NCI-H69 (cell line): ENCODE measurements at places on chromosomes 11 and 22.

- DNase-seq, result peak; percentile 79
These were observed at the start of gene MAP6 for GRCh38 chr11:75668451-75669297. Gene MAP6, minus strand, starts transcription at chr11:75669038. Its CDS starts 669 bp downstream, at chr11:75668369.

DNA sequence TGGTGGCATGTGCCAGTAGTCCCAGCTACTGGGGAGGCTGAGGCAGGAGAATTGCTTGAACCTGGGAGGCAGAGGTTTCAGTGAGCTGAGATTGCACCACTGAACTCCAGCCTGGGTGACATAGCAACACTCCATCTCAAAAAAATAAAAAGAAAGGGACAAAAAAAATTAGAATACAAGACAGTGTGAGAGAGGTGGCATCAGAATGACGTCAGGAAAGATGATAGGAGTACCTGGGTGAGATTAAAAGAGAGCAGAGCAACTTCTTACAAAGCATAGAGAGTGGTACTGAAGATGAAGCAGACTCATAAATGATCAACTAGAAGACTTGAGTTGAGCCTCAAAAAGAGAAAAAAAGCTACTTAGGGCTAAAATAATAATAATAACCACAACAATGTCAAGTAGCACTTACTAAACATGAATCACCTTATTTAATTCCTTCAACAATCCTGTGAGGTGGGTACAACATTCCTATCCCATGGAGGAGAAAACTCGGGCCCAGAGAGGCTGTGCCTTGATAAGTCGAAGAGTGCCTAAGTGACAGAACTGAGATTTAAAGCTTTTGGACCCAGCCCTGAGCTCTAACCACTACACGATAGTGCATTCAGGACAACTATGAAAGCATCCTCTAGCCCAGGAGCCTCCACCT lies 5.2 kb upstream of the SLN start:
- DNase-seq, result no peak

- DNase-seq, result peak; percentile 97
These were observed 553.6 kb downstream of the BUD13 start for GRCh38 chr11:116219171-116219635.

DNA sequence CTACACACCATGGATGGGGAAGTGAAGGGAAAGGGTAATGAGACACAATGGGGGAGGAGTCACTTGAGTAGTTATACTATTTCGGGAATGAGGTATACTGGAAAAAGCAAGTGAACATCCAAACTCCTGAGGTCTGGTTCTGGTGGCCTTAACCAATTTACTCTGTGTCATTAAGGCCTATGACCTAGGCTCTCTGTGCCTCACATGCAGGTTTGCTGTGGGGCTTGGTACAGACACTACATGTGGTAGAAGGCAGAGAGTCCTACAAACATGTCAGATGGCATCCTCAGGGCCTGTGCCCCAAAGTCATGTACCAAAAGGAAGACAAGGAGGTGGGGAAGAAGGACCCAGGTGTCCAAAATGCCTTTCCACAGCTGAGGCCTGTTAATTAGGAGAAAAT lies 98.9 kb downstream of the TRIM29 start:
- no peak for DNase-seq

GRCh38 chr22:19113429-19113828 lies 8.8 kb downstream of the DGCR2 start:
- DNase-seq, result no peak

DNA sequence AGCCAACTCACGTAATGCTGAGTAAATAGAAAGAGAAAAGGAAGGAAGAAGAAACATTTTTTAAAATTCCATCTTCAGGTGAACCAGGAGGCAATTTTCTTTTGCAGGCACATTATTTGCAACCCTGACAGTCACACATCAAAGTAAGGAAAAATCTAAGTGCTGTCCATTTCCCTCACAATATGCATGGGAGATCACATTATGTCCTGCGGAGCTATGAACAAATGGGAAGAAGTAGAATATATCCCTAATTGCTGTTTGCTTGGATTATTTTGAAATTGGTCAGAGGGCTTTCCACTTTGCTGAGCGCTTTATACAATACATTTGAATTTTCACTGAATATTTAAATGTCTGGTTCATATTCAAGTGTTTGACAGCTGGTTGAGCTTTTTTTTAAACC lies 133.8 kb upstream of the API5 start:
- no peak for DNase-seq

GRCh38 chr11:82898241-82898640 lies 2.0 kb downstream of the PRCP start:
- no peak for DNase-seq

DNA sequence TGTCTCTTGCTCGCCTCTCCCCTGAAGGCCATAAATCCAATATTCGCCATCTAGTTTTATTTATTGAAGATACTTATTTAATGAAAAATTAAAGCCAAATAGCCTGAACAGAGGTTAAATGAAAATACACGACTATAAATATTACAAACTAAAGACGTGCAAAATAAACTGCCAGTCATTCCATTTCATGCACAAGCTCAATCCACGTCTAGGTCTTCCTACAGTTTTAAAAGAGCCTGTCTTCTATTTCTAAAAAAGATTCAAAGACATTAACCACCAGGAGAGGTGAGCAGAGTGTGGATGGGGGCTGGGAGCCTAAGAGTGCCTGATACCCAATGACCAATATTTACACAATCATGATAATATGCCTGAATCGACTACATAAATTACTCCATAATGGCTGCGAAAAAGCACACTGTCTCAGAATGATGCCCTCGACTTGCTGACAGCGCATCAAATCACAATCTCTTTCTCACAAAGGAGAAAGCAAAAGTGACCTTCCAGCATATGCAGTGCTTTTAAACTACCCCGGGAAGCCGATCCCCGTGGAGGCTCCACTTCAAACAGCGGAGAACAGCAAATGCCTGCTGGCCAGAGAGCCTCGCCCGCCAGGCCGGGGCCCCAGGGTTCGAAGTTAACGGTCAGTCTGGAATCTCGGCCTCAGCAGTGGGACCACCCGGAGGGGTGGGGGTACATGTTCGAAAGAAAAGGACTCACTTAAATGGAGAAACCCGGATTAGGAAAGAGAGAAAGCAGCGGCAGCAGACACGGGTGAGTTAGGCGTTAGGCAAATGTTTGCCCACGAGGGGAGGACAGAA lies 1.7 kb downstream of the FCHSD2 start:
- DNase-seq, result peak; percentile 79

DNA sequence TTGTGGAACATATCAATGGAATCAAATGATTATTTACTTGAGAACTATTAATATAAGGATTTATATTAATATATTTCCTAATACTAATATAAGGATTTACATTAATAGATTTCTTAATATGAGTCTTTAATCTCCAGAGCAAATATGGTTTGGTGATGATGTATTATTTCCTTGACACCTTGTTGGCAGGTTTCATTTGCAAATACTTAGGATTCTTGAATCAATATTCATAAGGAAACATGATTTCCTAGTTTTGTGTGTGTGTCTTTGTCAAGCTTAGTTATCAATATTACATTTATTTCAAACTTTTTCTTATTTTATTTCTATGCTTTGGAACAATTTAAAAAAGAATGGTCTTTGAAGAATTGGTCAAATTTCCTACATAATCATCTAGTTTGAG lies 138.5 kb downstream of the RAB38 start:
- no peak for DNase-seq

DNA sequence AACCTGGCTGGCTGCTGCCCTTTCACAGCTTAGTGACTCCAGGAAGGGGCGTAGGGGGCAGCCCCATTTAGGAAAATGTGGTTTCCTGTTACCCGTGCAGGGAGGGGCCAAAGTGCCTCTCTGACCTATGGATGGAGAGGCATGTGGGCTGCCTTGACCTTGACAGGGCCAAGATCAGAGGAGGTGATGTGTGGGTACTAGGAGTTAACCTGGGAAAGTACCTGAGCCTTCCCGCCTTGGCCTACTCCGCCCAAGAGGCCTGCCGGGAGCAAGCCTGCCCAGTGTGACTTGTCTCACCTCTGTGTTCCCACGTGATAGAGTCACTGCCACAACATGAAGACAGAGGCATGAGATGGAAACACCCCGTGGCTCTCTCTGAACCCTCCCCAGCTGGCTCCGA lies 33.4 kb downstream of the GRAMD4 start:
- DNase-seq, result no peak

DNA sequence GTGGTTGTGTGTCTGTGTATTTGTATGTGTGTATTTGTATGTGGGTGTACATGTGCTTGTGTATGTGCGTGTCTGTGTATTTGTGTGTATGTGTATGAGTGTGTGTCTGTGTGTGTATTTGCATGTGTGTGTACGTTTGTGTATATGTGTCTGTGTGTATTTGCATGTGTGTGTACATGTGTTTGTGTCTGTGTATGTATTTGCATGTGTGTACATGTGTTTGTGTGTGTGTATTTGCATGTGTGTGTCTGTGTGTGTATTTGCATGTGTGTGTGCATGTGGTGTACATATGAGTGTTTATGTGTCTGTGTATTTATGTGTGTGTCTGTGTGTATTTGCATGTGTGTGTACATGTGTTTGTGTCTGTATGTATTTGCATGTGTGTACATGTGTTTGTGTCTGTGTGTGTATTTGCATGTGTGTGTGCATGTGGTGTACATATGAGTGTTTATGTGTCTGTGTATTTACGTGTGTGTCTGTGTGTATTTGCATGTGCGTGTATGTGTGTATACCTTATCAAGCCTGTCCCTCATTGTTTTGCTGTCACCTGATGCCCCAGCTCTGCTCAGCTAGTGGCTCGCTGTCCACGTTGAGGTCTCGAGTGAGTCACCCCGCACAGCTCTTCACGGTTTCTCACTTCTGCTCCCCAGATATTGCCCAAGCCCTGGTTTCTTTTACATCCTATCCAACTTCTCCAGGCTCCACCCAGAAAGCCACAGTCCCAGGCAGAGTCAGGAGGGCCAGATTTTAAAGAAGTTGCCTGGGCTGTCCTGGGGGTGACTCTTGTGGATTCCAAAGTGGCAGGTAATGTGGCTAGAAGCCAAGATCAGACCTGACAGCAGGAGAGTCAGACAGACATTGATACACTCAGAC lies 15.2 kb downstream of the MB start:
- DNase-seq, result no peak

DNA sequence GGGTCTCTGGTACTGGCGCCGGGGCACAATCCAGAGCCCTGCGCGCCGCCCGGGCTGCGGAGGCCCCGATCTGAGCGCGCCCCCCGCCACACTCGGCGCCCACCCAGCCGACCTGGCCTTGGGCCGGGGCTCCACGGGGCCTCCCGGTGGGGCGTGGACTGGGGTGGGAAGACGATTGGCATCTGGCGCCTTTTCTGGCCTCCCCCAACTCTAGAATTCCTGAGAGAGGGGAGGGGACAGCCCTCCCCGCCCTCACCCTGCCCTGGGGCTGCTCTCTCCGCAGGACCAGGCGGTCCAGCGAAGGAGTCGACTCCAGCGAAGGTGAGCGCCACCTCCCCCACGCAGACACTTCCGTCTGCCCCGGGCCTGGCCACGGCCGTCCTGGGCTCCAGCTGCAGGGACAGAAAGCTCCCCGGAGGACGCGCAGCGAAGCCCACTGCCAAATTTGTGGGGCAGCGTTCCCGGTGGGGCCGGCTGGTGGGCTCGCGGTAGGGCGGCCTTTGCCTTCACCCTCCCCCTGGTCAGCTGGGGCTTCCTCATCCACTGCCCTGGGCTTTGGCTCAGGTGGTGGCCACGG lies 593 bp downstream of the SSH3 start:
- DNase-seq, result peak; percentile 42

DNA sequence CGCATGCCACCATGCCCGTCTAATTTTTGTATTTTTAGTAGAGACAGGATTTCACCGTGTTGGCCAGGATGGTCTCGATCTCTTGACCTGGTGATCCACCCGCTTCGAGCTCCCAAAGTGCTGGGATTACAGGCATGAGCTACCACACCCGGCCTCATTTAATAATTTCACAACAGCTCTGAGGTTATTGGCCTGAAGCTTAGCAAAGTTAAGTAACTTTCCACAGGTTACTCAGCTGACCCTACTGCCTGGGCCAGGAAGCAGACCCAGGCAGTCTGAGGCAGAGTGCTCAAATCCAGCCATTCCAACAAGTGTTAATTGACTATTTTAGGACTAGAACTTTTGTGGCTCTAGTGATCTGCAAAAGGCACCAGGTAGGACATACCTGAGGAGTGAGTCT lies 52.2 kb upstream of the L3MBTL2 start:
- no peak for DNase-seq

GRCh38 chr22:26487996-26488395 lies 4.3 kb downstream of the SRRD start:
- DNase-seq, result no peak

DNA sequence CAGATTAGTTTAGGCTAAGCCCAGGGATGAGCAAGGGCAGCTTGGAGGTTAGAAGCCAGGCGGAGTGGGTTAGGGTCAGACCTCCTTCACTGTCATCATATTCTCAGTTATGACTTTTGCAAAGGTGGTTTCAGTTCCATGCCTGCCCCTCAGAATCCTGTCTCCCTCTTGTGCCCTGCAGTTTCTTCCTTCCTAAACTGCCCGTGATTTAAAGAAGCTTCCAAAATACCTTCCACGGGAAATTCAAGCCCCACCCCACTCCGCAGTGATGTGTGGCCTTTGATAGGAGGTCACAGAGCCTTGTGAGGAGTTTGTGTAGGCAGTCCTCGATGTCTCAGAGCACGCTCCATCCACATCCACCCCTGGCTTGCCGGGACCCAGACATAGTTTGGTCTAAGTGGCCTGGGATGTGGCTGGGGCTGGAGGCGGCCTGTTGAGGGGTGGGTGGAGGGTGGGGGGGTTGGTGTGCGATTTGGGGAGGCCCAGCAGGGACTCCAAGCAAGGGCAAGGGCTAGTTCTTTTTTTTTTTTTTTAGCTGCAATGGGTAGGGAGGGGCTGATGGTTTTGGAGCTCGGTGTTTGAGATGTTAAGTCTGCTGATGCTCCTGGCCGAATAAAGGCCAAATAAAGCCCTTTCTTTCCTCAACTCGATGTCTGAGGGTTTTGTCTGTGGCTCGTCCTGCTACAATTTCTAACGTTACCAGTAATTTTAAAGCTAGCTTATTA lies 1.6 kb upstream of the IFITM1 start:
- DNase-seq, result no peak

- DNase-seq, result no peak
These were observed 80.1 kb upstream of the E2F8 start for GRCh38 chr11:19320827-19321226.
